ENCODE measurements at places on chromosomes 7 and 10.

- no peak overlapping the region for H3K27ac ChIP-seq
- DNase-seq, result no peak
- no peak overlapping the region for H3K4me3 ChIP-seq
- no peaks in the 10 kb centered on the region for H3K4me1 ChIP-seq
These were observed 26.1 kb upstream of the CTNNA3 start for GRCh38 chr10:67722113-67722512.

DNA sequence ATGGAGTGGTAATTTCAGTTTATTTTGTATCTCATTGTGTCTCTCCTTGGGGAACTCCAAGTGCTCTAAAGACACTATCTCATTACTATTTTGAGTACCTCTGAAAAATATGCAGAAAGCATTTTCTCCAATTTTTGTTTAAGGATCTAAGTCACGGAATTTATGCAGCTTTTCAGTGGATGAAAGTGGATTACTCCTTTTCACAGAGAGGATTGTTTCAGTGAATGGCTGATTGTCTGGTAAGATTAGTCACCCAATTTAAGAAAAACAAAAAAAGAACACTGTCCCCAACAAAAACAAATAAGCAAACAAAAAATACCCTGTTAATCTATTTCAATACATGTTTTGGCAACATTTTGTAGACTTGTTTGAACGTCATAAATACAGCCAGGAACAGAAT, 338.3 kb upstream of the TEX47 start:
- H3K27ac ChIP-seq, result no peak overlapping the region
- no peaks in the 10 kb centered on the region for H3K27me3 ChIP-seq
- no peak for DNase-seq
- H3K36me3 ChIP-seq, result no peaks in the 10 kb centered on the region

GRCh38 chr7:70640266-70640833, 491.6 kb upstream of the GALNT17 start:
- H3K27ac ChIP-seq, result no peak overlapping the region
- H3K4me1 ChIP-seq, result no peaks in the 10 kb centered on the region
- no peak for DNase-seq
- H3K4me3 ChIP-seq, result no peak overlapping the region

DNA sequence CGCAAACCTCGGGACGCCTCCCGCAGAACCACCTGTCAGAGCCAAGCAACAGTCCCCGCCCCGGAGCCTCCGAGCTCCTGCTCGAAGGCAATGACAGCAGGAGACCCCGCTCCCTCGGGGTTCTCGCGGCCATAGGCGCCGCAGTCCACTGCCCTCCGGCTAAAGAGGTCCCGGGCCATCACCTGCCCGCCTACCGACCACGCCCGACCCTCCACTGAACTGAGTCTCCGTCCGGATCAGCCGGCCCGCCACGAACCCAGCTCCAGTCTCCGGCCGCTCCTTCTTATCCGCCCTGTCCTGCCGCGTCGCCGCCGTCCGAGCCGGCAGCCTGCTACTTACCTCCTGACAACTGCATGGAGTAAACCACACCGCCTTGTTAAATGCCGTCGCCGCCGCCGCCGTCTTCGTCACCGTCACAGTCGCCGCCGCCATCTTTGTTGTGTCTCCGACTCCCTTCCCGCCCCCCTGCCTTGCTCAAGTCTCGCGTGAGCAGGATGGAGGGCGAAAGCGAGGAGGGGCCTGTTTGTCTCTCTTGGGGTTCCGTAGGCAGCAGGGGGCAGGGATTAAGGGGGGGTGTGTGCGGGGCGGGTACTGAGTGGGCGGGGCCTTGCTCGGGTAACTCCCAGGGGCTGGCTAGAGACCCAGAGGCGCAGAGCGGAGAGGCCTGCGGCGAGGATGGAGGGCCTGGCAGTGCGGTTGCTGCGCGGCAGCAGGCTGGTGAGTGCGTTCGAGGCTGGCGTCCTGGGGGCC, at the start of the genes ACADSB and IKZF5:
Gene ACADSB, plus strand, starts transcription at position 652 of the 750 bp plus-strand sequence. Its CDS starts 24 bp downstream, at position 676.
Gene IKZF5, minus strand, starts transcription at position 441 of the 750 bp plus-strand sequence. CDS start 10,170 bp downstream, outside the sequence.
- DNase-seq, result peak; percentile 99
- H3K4me3 ChIP-seq, result peak within 1 kb of the TSS; percentile 94
- H3K4me1 ChIP-seq, result peaks cover 19% of the 10 kb centered on the region
- no peaks in the 10 kb centered on the region for H3K27me3 ChIP-seq
- no peaks in the 10 kb centered on the region for H3K36me3 ChIP-seq

- DNase-seq, result no peak
- H3K27ac ChIP-seq, result no peak overlapping the region
- H3K4me1 ChIP-seq, result no peaks in the 10 kb centered on the region
These were observed 39.8 kb upstream of the LANCL2 start for GRCh38 chr7:55325371-55325792.

Measured in common myeloid progenitor, CD34-positive (primary cell).